Fibroblast of skin of left biceps (primary cell): ENCODE measurements at places on chromosomes 1 and 21.

GRCh38 chr1:85133565-85134159, 67.2 kb downstream of the SYDE2 start:
- DNase-seq: no peak

DNA sequence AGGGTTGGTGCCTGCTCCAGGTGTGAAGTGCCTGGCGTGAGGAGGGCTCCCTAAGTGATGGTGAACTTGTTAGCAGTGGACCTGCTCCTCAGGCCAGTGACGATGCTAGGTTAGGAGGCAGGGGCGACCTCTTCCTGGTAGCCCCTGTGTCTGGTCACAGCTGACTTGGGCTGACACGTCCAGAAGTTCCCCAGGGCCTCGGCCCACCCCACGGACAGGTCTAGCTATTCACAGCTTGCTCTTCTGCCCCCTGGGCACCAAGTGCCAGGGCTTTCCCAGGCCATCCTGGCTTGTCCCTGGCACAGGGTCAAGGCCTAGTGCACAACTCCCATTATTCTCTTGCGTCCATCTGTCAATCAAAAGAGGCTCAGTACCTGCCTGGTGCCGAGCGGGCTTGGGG, 10.9 kb upstream of the C1orf167 start:
- no peak for DNase-seq

DNA sequence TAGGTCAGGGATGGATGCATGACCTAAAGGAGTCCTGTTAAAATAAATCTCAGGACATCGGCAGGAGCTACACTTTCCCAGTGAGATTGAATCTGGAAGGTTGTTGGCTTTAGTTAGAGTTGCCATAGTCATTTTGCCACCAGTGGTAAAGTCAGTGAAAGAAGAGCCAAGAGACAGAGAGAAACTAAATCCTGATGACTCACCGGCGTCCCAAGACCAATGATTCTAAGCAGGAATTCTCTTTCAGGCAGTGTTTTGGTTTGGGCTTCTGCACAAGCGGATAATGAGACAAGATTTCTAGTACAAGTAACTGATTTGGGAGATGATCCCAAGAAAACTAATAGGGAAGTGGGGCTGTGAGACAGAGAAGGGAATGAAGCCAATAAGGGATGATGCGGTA, 88.8 kb upstream of the ETS2 start:
- DNase-seq: no peak

- DNase-seq: peak; percentile 46
Measured at GRCh38 chr1:172429331-172430127, 9.0 kb downstream of the C1orf105 start.

- no peak for DNase-seq
Measured at GRCh38 chr1:240189386-240189989, 97.8 kb downstream of the FMN2 start.

GRCh38 chr1:109623601-109624161, 4.0 kb downstream of the AMPD2 start:
- no peak for DNase-seq

GRCh38 chr1:112982853-112983536, 27.0 kb upstream of the SLC16A1 start:
- DNase-seq: no peak

DNA sequence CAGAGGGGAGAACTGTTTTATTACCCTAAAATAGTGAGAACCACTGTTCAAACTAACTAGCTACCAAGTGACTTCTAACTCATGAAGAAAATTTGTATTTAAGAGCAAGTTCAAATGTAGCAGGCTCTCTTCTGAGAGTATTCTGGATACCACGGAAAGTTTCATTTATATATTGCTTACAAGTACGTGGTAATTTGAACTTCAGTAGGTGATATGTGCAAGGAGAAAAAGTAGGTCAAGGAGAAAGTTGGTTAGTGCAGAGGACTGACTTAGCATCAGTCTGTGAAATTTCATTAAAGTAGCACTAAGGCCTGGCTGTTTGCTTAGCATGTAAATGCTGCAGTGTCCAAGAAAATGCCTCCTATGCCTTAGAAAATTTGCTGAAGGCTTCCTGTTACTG, 16.7 kb downstream of the SERPINC1 start:
- DNase-seq: no peak

DNA sequence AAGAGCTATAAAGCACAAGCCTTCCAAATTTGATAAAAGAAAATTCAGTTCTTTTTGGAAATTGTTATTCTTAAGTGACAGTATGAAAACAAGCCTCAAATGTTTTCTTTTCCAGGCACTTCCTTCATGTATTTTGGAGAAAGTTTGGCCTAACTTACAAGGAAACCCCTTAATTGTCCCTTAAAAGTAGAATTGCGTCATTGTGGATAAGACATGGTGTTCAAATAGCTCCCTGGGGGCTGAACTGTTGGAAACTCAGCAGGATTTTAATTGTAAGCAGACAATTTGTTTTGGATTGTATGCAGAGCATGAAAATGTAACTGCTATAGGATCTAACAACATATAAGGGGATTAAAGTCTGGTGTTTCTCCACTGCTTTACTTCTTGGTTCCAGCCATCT, 35.4 kb upstream of the FGGY start:
- peak; percentile 85 for DNase-seq

GRCh38 chr1:214933375-214933774, 149.2 kb upstream of the KCNK2 start:
- no peak for DNase-seq

- no peak for DNase-seq
Measured at GRCh38 chr1:209377995-209378394, 205.5 kb upstream of the CAMK1G start.

GRCh38 chr1:18473195-18473815, 7.4 kb upstream of the KLHDC7A start:
- no peak for DNase-seq

DNA sequence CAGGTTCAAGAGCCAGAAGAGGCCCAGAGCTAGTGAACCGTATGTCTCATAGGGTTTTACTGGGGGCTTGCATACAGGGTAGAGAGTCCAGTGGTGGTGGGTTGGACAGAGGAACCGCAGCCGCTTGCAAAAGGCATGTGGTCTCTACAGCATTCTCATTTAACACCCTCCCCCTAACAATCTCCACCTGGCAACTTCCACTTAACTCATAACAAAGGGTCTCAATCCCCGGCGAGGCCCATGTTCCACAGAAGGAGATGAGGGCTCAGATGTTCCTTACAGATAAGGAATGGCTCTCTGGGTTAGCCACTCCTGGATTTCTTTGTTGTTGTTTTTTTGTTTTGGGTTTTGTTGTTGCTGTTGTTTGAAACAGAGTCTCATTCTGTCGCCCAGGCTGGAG, 106.1 kb downstream of the APP start:
- DNase-seq: no peak

DNA sequence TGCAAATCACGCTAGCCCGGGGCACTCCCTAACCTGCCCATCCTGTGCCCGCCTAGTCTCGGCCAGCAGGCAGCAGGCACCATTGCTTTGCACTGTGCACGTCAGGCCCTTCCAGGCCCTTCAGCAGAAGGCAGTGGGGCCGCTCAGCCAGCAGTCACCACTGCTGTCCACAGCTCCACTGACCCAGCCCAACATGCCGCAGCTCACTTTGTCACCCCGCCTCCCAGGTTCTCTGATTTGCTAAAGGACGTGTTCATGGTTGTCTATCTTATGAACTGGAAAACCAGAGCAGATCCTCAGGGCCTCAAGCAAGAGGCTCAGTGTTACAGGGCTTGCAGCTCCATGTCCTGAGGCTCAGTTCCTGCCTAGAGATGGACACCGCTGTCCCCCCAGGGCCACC, 14.2 kb upstream of the SPOCD1 start:
- DNase-seq: no peak
